Activated T-cell treated with anti-CD3 and anti-CD28 coated beads, Interleukin-2, amount 50 U/mL, for 72 hours (primary cell): ENCODE measurements at places on chromosomes 13 and 19. TPM values are rescaled to one million over a fixed set of nuclear protein-coding genes. Genes with fewer than 3 reads are reported as not detected.

Gene VSIG10L
- 7.6 TPM for total RNA-seq

Gene ZNF492
- 0.93 TPM for total RNA-seq

DNA sequence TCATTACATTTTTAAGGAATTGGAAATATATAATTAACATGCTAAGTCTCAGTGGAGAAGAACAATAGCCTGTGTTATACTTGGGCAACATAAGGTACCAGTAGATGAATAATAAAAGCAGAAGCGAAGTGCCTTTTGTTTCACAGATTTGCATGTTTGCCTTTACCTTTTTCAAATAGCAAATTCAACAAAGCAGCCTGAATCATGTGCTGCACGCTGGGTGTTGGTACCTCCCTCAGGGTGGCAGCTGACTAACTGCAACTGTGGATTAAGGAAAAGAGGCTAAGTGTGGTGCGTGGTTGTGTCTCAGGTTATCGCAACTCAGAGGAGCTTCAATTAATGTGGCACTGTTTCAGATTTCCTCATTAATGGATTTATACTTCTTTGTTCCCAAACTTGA lies 189.0 kb downstream of the LMO7 start:
- no peak for DNase-seq

GRCh38 chr19:54106716-54107115 lies 4.1 kb downstream of the NDUFA3 start:
- DNase-seq: no peak

DNA sequence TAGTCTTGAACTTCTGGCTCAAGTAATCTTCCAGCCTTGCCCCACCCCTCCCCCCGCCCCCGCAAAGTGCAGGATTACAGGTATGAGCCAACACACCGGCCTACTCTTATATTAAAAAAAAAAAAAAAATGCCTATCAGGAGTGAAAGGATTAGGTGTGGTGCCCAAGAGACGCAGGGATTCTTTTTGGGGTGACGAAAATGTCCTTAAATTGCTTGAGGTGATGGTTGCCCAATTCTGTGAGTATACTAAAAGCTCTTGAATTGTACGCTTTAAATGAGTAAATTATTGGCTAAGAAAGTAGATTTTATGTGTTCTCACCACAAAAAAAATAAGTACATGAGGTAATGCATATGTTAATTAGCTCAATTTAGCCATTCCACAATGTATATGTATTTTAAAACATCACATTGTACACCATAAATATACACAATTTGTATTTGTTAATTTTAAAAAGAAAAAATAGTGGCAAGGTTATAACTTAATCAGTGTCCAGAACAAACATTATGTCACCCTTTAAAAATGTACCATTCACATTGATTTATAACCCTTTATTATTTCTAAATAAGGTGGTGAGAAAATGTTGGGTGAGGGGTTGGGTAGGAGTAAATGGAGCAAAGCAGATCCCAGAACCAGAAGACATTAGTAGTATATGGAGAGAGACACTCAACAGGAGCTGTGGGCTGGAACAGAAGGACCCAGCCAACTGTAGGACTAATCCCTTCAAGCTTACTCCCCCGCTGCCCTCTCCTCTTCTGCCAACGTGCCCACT lies 3.9 kb downstream of the IGSF23 start:
- DNase-seq: no peak

GRCh38 chr13:69423844-69424243 lies 683.8 kb upstream of the ATXN8OS start:
- DNase-seq: no peak
